Astrocyte (in vitro differentiated cells and primary cell): ENCODE measurements at places on chromosomes 7 and 10. TPM values are rescaled to one million over a fixed set of nuclear protein-coding genes. Genes with fewer than 3 reads are reported as not detected.

Gene LRIT1
- total RNA-seq = not detected in 2 replicates

Gene LRRC18
- total RNA-seq = not detected in 2 replicates

GRCh38 chr7:34034728-34035127 is 129.4 kb downstream of the BMPER start:
- DNase-seq = no peak

- DNase-seq = peak; percentile 39
Measured at GRCh38 chr10:76036111-76036940, 604.9 kb downstream of the LRMDA start.

DNA sequence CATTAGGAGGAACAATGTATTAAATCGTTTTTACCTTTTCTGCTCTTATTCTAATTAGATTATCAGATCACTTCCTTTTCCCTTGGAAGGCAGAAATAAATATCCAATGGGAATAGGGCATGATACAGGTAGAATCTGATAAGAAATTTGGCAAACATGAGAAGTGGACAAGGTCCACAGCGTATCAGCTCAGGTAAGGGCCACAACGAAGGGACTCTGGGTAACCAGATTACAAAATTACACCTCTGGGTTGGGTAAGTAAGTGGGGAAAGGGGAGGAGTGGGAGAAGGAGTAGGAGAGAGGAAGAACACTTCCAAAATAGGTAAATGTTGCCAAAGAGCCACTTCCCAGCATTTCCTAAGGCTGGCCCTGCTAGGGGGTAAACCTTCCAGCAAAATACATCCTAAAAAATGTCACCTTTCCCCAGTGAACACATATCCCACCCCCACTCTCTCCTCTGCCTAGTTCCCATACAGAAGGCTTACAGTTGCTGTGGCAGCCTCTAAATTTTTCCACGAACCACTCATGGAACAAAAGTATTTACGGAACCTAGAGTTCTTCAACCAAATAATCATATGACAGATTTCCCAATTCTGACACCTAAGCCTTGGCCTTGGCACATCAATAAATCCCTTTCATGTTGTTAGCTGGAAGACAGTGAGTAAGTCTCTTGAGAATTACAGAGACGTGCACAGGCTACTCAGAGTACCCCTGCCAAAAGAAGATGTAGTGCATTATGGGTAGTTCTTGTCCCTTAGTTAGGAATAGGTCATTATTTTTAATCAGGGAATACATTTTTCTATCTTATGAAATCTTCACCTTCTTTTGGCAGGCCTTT is 51.5 kb upstream of the DLX6 start:
- DNase-seq = peak; percentile 1

DNA sequence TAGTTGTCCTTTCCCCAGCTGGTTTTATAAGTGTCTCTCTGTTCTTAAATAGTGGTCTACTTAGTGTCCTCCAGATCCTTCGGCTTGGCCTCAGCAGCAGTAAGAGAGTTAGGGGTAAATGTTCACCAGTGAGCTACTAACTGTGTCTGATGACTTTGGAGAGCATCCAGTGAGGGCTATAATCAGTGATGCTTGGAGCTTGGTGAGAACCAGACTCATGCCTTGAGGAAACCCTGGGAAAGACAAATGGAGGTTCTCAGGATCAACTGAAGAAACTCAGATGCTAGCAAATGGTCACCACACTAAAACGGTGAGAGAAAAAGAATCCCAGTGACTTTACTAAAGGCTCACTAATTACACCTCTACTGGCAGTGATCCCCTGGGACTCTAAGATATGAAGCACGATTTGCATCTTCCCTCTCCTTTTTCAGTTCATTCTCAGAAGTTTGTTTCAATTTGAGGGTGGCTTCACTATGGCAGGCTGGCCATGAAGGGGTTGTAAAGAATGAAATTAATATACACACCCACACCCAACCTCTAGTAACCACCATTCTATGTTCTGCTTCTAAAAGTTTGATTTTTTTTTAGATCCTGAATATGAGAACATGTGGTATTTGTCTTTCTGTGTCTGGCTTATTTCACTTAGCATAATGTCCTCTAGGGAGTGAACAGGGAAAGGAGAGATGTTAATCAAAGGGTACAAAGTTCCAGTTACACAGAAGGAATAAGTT is 177.9 kb downstream of the PDE1C start:
- DNase-seq = no peak
